ENCODE measurements at places on chromosomes 6 and 20. TPM values are rescaled to one million over a fixed set of nuclear protein-coding genes. Genes with fewer than 3 reads are reported as not detected.

The ZFP57 gene
- total RNA-seq: not detected

The PNPLA1 gene
- total RNA-seq: under 0.01 TPM

The OOEP gene
- not detected for total RNA-seq

The OLIG3 gene
- not detected for total RNA-seq

The TRDN gene
- not detected for total RNA-seq

The RAB23 gene
- 71.0 TPM for total RNA-seq

The PKHD1 gene
- total RNA-seq: not detected

The ARMH2 gene
- total RNA-seq: not detected

Data from smooth muscle cell of bladder (primary cell).